ENCODE measurements at places on chromosomes 12 and 14.
A peak's percentile ranks its signal among the peaks of the same experiment; 100 is the strongest.

DNA sequence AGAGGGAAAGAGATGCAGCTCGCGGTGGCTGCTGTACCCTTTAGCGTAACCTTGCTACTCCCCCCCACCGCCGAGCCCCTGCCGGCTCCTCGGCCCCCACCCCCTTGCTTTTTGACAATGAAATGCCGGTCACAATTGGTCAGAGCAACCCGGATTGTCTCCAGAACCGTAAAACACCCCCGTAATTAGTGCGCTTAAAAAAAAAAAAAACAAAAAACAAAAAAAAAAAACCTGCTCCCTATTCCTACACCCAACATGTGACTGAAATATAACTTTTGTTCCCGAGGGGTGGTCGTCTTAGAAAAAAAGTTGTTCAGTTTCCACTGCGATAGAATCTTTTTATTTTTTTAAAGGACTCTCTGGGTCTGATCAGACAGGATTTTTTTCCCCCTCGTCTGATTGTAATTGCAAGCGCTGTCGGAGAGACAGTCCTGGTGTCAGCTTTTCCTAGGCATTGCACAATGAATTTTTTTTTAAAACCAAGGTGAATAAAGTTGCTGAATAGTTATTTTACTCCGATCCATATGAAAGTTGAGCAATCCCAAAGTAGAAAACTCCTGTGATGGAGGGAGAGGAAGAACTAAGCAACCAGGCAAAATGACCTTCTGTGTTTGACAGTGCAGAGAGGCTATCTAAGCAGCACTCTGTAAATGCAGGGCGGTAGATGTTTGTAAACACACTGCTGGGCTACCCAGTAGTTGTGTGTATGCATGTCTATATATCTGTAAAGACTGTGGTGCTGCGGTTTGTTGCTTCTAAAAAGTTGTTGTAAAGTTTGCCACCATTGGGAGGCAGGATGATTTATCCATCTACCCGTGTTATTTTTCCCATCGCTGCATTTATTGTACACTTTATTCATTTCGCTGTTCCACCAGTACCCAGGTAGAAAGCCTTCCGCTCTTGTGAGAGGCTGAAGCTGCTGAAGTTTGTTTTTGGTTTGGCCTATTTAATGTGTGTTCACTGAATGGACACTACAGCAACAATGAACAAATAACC, 1.1 kb downstream of the ETV6 start:
- no peak for DNase-seq

- no peak for DNase-seq
Measured at GRCh38 chr12:119391673-119392072, 57.1 kb downstream of the CCDC60 start.

- peak; percentile 84 for DNase-seq
Measured at GRCh38 chr12:75944097-75944904, 87.3 kb downstream of the PHLDA1 start.

DNA sequence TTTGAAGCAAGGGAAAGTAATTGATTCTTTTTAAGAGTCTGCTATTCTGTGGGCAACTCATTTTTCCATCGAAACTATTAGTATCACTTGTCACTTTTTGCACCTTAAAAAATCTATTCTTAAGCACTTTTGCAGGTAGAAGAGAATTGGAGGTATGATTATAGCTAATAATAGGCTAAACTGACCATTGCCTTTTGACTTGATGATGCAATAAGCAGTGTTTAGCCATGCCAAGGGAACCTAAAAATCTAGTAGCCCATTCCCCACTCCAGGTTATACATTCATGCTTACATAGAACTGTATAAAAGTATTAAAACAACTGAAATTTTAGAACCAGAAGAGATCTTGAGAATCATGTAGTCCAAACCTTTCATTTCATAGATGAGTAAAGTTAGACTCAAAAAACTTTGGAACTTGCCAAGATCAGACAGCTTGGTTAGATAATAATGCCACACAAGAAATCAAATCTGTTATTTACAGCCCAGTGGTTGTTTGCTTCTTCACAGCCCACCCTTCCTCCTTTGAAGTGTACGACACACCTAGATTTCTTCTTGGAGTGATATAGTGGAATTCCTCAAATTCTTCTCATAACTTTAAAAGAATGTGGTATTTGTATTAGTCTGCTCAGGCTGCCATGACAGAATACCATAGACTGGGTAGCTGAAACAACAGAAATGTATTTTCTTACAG, 21.7 kb upstream of the GARIN2 start:
- no peak for DNase-seq

- DNase-seq, result no peak
Measured at GRCh38 chr14:28782301-28782700, 15.7 kb downstream of the FOXG1 start.

DNA sequence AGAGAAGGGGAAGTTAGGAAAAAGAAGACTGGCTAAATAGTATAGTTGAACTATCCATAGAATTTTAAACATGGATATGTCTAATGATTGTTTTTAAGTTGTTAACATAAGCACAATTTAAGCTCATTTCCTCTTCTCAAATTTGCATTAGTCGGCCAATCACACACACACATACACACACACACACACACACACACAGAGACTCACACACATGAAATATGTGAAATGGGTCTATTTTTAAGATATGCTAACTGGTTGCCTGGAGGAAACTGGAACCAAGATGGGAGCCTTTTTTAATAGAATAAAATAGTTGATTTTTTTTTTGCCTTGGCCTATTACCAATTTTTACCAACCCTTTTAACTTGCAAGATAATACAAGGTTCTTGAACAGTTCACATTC, 24.0 kb upstream of the STYK1 start:
- no peak for DNase-seq

DNA sequence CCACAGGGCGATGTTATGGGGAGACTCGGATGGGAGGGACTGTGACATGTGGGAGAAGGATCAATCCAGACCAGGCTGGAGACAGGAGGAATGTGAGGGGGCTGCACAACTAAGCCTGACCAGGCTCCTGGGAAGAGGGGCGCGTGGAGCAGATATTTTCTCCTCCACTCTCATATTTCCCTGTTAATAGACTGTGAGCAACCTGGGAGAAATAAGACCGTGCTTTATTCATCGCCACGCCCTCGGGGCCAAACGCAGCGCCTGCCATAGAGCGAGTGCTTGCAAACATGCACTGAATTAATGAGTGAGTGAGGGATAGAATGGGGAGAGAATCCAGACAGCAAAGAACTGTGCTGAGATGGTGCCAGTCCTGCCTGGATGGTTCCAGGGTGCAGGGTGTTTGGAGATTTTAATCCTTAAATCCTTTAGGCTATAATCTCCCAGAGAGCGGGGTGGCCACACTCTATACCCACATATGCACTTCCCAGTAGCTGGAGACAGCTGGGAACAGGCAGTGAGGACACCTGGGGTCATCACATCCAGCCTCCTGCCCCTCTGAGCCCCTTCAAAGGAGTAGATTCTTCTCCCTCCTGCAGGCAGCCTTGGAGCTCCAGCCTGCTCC, 13.6 kb upstream of the FAIM2 start:
- DNase-seq, result no peak

- DNase-seq, result no peak
Measured at GRCh38 chr12:88310666-88311065, 168.6 kb downstream of the TMTC3 start.

DNA sequence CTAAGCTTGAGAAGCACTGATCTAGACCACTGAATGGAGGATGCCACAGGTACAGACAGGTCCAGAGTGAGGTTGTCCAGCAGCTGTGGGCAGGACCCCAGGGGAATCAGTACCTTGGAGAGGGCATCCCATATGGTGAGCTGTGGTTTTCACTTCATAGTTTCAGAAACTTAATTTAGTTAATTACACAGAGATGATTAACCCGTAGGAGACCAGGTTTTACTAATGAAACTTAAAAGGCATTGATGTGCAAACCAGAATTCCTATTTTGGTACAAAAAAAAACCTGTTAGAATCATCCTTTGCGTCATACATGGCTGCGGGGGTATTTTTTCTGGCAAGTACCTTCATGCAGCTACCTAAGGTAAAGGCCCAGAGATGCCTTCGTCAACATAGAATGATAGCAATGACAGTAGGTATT, 159.3 kb downstream of the DACT1 start:
- DNase-seq, result no peak

- DNase-seq, result no peak
Measured at GRCh38 chr14:56324856-56325699, 206.9 kb downstream of the PELI2 start.

DNA sequence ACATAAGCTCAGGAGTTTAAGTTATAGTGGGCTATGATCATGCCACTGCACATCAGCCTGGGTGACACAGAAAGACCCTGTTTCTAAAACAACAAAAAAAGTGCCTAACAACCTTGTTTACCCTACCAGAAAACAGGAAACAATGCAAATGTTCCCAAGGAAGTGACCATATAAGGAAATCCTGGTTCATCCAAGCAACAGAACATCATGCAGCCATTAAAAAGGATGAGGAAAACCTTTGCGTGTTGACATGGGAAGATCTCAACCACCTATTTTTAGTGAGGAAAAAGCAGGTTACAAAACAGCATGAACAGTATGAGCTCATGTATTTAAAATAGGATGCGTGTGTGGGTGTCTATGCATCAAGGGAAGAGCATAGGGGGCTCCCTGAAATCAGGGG, 13.7 kb downstream of the HRK start:
- DNase-seq, result no peak

- DNase-seq, result no peak
Measured at GRCh38 chr12:29552324-29552927, 54.9 kb upstream of the OVCH1 start.

- no peak for DNase-seq
Measured at GRCh38 chr12:111274777-111275176, 94.1 kb downstream of the PHETA1 start.

GRCh38 chr14:21902561-21903181, 229.1 kb upstream of the OR4E1 start:
- DNase-seq, result no peak

DNA sequence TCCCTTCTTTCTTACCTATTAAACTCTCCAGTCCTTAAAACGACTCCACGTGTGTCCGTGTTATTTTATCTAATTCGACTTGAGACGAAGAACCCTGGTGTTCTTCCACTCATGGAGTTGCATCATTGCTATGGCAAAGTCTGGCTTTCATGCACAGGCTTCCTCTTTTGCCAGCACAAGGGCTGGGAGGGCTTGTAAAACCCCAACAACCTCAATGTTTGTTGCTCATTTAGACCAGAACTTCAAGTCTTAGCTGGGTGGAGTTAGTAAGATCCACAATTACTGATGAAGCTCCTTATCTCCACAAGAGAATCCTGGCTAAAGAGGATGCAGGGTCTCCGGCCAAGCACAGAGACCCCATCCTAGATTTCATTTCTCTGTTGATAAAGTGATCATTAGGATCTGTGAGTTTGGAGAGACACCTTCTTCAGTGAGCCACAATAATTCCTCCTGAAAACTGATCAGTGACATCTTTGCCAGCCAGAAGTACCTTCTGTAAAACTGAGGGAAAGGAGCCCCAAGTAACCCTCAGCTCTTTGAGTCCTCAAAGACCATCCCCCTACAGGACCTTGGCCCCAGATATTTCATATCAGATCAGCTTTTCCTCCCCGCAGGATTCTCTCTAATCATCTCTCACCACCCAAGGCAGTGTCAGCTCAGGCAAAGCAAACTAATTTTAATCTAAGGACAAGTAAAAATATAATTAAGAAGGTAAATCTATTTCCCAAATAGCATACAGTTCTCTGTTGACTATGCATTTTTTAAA, 514.6 kb downstream of the FUT8 start:
- no peak for DNase-seq

DNA sequence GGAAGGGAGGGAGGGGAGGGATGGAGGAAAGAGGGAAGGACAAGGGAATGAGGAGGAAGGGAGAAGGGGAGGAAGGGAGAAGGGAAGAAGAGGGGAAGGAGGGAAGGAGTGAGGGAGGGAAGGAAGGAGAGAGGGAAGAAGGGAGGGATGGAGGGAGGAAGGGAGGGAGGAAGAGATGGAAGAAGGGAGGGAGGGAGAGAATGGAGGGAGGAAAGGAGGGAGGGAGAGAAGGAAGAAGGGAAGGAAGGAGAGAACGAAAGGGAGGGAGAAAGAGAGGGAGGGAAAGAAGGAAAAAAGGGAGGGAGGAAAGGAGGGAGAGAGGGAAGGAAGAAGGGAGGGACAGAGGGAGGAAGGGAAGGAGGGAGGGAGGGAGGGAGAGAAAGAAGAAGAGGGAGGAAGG, 49.5 kb downstream of the RIMBP2 start:
- no peak for DNase-seq

DNA sequence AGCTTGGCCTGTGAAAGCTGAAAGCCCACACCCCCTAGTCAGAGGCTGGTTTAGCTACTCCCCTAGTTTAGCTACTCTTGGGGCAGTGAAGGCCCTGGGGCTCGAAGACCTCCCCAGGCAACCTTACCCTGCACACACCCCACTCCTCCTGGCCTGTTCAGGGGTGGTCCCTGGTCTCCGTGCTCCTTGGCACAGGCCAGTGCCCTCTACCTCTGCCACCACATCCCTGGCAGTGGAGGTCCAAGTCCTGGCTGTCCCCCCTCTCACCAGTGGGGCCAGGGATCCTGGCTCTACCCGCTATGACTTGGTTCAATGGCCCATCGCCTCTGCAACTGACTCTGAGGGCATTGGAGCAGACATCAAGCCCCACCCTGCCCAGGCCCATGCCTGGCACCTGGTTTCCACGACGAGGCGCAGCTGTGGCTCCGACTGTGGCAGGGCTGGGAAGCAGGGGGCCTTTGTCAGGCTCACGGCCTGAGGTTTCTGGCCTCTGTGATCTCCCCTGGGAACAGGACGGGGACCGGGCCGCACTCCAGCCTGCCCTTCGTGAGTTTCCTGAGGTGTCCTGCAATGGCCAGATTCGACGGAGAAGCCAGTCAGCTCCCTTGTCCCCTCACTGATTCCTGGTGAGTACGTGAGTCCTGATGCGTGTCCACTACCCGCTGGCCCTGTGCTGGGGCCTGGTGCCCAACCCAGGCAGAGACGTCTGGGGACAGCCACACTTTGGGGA, 5.7 kb downstream of the TMEM121 start:
- DNase-seq, result no peak

DNA sequence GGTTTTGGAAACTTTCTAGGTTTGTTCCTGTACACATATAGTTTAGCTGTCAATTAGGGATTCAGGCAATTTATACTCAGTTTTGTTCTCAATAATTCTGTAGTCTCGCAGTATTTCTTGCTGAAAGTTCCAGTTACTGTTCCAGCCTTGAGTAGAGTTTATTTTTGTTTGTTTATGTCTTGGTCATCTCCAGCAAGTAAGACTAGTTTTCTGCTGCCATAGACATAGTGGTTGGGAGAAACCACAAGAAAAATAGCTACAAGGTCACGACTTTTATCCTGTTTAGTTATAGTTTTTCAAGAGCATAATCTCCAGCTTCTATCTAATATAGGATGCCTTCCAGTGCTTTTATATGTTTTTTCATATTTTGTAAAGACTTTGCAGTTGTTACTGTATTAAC, 99.6 kb upstream of the FOXG1 start:
- DNase-seq, result no peak

DNA sequence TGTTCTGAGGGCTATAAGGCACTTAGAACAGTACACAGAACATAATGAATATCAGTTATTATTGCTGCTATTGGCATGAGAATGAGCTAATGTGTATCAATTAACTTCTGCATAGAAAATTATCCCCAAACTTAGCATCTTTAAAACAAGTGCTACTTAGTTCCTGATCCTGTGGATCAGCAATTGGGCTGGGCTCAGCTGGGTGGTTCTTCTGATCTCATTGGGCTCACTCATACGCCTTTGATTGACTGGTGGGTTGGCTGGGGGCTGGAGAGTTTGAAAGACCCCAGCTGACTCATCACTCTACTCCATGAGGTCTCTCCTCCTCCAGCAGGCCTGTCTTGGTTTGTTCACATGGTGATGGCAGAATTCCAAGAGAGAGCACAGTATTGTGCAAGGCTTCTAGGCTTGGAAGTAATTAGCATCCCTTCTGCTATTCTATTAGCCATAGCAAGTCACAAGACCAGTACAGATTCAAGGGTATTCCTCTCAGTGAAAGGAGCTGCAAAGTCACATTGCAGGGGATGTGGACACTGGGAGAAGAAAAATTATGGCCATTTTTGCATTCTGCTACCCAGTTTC, 27.2 kb upstream of the HSPB8 start:
- DNase-seq, result no peak

Data from BJ (cell line).